NCI-H2081 (cell line): ENCODE measurements at places on chromosomes 1 and 21.

DNA sequence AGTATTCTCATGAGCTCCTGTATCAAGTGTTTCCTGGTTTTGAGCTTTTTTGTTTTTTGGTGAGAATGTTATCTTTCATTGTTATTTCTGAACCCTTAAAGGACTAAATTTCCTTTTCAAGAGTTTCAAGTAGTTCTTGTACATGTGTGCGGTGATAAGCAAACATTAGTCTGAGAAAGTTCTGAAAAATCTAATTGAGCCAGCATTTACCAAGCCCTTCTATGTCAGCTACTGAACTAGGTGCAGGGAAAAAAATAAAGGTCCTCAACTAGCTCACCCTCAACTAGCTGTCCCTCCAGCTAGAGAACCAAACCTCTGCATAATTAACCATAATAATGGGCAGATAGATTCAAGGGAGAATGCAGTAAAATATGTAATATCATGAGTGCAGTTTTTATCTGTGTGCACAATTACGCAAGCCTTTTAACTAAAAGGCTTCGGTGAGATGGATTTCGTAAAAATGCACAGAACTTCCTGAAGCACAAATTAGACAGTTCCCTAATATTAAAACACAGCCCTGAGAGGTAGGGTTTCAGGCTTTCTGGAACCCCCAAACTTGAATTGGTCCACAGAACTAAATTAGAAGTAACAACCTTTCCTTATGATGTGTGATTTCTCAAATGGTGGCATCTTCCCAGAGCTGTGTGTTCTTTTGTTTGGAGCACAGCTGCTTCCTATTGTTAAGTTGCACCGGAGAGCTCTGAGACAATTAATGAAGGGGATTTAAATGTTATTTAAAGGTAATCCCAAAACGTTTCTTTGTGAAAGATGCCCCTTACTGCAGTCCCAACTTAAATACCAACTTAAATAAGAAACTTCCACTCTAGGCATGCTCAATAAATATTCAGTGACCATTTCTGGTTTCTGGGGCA lies 165.8 kb downstream of the NFIA start:
- DNase-seq: no peak

DNA sequence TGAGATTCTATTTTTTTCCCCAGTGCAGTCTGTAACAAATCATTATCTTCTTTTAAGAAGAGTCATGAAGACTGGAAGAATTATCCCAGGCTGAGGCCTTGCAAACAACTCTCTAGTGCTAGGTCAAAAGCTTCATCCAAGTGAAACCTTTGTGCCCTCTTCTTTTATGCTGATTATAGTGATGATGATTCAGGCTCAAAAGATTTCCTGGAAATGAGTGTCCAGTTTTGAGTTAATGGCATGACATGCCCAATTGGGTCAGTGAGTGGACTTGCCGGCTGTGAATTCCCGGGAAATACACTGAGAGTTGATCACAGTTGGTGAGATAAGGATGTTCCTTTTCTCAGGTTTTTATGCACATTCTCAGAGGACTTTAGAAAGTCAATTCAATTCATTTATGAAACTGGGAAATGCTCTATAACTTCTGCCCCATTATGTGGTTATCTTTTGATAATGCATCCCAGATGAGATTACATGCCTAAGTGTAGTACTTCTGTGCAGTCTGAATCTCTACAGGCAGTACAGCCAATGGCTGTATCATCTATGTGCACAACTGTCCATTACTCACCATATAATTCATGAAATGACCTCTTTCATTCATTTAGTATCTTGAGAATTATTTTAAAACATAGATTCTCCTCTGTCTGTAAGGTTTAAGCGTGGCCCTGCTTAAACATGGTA lies 66.2 kb downstream of the S1PR1 start:
- no peak for DNase-seq

- DNase-seq: no peak
Observed at GRCh38 chr1:212366901-212367300, 47.8 kb downstream of the PACC1 start.

- DNase-seq: no peak
Observed at GRCh38 chr1:23904748-23905357, 8.3 kb downstream of the CNR2 start.

GRCh38 chr1:210726621-210727020 lies 397.9 kb downstream of the HHAT start:
- no peak for DNase-seq

DNA sequence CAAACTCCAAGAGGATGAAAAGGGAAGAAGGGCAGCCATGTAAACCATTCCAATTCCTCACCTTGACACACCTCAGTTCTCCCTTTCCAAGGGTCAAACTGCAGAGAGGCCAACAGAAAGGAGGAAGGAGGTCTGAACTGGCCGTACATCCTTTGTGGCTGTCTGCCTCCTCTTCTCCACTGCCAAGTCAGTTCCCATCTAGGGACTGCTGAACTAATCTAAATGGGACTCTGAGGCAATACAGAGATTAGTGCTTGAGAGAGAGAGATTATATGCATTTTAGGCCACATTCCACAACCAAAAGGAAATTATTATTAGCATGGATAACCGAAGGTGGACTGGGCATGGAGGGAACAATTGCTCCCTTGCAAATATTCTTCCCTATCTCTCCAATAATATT lies 2.7 kb downstream of the ARHGEF11 start:
- no peak for DNase-seq

DNA sequence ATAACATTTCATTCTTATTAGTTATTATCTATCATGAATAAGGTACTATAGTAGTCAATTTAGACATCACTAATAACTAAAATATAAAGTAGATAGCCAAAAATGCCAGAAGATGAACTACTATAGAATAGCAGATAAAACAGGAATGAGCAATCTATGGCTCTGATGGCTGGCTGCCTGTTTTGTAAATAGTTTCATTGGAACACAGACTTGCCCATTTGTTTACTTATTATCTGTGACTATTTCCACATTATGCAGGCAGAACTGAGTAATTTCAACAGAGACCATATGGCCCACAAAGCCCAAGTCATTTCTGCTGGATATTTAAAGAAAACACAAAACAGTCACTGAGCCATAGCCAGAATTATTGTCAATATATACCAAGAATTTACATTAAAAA lies 222.1 kb downstream of the COL24A1 start:
- DNase-seq: no peak

- no peak for DNase-seq
Observed at GRCh38 chr1:108747898-108748297, 1.4 kb downstream of the STXBP3 start.

DNA sequence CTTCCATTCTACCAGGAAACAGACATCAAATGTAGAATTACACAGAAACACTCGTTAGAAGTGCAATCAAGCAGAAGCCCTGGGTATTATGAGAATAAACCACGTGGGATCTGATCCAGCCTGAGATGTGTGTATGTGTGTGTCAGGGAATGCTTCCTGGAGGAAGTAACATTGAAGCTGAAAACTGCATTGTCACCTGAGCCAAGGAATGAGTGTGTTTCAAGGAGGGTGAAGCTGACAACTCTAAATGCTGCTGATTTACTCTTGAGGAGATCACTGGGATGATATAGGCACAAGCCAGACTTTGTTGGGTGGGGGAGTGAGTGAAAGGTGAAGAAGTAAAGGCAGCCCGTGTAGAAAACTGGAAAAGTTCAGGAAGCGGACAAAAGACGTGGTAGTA lies 27.6 kb downstream of the FAAH start:
- no peak for DNase-seq

- DNase-seq: no peak
Observed at GRCh38 chr1:41345434-41346075, 15.7 kb upstream of the FOXO6 start.

DNA sequence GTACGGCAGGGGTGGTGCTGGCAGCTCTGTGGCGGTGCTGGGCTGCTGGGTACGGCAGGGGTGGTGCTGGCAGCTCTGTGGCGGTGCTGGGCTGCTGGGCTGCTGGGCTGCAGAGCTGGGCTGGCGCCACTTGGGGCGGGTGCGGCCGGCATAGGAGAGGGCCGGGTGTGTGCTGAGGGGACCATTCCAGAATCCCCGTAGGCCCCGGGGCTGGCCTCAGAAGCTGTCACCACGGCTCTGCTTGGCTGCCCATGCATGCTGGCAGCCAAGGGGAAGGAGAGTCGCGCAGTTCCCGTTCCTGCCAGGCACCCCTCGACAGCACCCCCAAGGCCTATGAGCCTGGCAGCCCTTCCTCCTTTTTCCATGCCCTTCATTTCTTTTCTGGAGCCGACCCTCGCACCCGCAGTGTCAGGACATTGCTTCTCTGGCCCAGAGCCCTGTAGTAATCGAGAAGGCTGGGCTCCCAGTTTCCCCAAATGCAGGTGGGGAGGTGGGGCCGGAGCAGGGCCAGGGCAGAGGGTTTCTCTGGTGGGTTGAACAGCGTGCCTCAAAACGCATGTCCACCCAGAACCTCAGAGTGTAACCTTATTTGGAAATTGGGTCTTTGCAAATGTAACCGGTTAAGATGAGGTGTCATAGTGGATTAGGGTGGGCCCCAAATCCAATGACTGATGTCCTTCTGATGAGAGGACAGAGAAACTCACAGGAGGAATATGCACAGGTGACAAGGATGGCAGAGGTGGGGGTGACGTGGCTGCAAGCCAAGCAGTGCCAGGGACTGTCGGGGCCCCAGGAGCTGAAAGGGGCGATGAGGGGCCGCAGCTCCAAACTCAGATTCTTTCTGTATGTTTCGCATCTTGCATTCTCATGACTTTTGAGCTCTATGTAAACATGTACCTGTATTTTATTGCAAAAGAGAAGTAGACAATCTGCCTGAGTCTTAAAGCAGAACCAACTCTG lies 71.0 kb upstream of the ACTRT2 start:
- no peak for DNase-seq

GRCh38 chr21:17796037-17796403 lies 23.1 kb downstream of the C21orf91 start:
- no peak for DNase-seq

- DNase-seq: no peak
Observed at GRCh38 chr1:37945743-37946702, 830 bp downstream of the INPP5B start.

DNA sequence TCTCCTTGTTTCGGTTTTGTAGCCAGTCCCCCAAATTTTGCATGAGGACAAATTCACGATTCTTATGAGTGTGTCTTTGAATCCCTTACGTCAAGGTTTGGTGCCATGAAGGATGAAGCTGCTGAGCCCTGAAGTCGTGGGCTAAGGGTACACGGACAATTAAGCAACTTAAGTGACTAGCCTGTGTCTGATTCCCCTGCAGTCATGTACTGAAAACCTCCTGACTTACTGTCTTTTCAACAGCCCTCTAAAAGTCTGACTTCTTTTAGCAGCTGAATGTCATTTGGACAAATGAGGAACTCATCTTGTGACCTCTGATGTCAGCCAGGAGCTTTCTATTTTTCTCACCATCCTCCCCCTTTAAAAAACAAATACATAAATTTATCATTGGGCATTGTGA lies 27.1 kb upstream of the C1orf105 start:
- DNase-seq: no peak

DNA sequence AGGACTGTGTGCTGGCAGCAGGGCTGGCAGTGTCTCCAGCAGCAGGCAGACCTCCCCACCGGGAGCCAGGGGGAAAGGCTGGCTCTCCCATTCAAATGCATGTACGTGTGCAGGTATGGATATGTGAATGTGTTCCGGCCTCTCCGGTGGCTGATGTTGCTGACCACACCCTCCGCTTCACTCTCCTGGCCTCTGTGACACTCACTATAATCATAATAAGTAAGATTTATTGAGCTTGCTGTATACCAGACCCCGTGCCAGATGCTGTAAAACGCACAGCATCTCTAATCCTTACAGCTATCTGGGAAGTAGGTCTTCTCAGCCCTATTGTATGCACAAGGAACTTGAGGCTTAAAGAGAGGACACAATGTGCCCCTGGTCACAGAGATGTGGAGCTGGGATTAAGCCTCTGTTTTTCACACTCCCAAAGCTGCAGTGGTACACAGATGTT lies 20.5 kb upstream of the ARTN start:
- DNase-seq: no peak

GRCh38 chr1:196933531-196934189 lies 9.9 kb upstream of the CFHR2 start:
- DNase-seq: no peak

DNA sequence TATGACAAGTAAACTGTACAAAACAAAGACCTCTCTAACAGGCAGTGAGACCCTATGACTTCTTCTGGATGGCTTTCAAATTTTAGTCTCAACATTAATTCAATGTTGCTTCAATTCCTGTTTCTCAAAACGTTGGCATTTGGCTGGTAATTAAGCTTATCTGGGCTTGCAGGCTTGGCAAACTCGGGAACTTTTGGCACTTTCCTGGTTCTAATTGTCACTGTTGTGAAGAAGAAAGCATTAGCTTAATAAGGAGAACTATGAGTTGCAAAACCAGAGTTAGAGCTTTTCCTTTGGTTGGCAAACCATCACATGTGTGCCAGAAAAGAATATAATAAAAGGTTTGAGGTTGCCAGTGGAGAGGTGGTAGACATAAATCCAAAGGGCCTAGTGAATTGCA lies 698.3 kb downstream of the LRRIQ3 start:
- DNase-seq: no peak

DNA sequence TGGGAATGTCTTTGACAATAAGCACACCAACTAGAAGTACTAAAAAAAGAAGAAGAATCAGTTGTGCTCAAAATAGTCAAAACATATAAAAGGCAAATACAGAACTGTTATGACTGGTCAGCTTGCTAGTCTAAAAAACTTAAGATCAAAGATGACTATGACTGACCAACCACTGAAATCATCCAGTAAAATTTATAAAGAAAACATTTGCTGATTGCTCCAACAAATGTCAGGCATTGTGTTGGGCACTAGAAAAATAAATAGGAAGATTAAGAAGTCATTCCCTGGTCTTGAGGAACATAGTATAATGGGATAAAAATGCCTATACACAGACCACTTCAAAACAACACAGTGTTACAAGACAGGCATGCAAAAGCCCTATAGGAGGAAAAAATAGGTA lies 9.3 kb upstream of the ANGPTL3 start:
- DNase-seq: no peak

- DNase-seq: no peak
Observed at GRCh38 chr1:170727963-170728362, 64.0 kb downstream of the PRRX1 start.

DNA sequence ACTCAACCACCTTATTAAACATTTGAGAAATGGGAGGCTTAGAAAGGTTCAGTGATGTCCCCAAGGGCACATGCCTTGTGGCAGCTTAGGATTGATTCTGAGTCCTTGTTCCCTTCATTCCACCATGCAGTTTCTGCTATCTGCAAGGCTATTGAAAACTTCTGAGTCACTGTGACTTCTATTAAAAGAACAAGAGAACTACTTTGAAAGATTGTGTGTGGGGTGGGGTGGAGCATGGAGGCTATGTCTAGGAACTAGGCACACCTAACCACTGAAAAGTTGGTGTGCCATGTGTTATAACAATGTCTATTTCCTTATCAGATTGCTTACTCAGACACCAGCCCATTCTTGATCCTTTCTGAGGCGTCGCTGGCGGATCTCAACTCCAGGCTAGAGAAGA lies 10.8 kb downstream of the MTARC1 start:
- DNase-seq: no peak

- no peak for DNase-seq
Observed at GRCh38 chr21:35244514-35244913, 195.4 kb upstream of the RUNX1 start.

DNA sequence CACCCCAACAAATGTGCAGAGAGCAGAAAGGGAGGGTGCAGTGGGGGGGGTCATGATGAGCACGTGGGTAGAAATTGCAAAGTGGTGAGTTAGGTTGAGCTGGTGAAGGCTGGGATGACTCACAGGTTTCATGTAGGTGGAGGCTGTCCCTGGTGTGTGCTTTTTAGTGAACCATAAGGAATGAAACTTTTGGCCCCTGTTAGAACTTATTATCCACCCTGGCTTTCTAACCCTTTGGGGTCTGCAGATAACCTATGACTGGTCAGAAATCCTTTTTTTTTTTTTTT lies 46.9 kb downstream of the DOP1B start:
- no peak for DNase-seq
